RKO (cell line): ENCODE measurements at places on chromosomes 2 and 18.

DNA sequence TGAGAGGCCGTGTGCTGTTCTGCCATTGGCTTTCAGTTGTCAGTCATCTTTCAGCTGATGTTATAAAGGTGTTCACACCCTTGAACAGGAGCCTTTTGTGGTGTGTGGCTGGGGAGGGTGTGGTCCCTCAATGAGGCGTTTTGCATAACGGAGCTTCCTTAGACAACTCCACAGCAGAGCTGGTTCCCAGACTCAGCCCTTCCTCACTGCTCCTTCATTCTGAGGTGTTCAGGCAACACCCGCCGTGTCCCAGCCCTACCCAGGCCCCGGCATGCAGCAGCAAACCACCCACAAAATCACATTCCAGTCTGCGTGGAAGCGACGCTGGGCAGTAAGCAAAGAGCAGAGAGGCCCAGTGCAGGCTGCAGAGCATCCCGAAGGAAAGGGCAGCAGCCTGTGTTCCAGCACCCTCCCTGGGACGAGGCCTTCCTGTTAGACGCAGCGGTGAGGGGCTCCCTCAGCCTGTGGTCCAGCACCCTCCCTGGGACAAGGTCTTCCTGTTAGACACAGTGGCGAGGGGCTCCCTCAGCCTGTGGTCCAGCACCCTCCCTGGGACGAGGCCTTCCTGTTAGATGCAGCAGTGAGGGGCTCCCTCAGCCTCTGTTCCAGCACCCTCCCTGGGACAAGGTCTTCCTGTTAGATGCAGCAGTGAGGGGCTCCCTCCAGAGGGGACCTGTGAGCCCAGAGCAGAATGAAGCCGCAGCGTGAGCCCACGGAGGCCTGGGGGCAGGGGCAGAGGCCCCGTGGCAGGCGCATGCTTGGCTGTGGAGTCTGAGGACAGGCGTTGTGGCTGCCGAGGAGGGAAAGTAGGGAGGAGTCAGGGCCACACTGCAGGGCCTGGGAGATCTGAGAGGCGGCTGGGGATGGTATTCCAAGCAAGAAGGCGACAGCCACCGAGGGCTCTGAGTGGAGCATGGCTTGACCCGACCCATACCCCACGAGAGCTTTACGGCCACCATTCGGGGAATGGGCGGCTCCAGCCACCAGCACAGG lies 201.8 kb upstream of the HDAC4 start:
- no peak for DNase-seq

DNA sequence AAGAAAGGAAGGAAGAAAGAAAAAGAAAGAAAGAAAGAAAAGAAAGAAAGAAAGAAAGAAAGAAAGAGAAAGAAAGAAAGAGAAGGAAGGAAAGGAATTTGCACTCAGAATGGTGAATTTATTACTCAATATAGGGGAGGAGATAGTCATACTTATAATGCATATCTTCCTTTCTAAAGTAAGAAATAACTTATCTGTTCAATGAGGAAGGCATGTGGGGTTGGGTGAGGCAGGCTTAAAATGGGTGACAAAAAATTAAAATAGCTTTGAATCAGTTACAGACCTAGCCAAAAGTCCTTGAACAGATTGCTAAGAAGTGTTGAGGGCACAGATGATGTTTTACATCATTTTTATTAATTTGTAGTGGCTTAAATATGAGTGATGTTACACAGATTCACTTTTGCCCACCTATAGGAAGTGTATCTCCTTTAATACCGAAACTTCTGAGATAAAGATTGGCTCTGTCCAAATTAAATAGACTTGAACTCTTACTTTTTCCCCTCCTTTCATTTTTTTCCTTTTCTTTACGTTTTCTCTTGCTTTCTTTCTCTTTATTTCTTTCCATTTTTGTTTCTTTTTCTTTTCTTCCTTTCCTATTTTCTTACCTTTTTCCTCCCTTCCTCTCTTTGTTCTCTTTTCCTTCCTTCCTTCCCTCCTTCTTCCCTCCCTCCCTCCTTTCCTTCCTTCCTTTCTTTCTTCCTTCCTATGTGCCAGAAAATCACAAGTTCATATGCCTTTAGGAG lies 14.8 kb upstream of the DSC2 start:
- DNase-seq = no peak

DNA sequence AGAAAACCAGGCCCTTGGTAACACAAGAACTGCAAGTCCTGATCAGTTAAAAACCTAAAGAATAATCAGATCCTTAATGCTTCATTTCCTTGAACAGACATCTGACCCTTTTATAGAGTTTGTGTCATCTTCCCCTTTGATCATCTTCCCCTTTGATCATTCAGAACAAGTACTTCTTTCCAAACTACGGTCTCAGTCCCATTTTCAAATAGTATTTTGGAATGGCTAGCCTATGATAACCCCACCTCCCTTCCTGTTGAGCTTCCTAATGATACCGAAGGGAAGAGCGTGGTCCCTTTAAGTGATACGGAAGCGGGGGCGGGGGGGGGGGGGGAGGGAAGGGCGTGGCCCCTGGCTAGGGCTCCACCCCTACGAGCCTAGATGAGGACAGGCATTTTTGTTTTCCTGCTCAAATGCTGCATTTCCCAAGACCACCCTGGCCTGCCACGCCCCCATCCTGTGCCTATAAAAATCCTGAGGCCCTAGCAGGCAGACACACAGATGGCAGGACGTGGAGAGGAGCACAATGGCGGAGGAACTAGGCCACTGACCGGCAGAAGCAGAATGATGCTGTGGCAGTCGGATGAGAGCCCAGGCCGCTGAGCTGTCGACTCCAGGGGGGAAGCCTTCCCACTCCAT lies 24.1 kb upstream of the CHRNA1 start:
- DNase-seq = no peak

GRCh38 chr2:230797515-230798495 lies 66.9 kb upstream of the ITM2C start:
- no peak for DNase-seq

DNA sequence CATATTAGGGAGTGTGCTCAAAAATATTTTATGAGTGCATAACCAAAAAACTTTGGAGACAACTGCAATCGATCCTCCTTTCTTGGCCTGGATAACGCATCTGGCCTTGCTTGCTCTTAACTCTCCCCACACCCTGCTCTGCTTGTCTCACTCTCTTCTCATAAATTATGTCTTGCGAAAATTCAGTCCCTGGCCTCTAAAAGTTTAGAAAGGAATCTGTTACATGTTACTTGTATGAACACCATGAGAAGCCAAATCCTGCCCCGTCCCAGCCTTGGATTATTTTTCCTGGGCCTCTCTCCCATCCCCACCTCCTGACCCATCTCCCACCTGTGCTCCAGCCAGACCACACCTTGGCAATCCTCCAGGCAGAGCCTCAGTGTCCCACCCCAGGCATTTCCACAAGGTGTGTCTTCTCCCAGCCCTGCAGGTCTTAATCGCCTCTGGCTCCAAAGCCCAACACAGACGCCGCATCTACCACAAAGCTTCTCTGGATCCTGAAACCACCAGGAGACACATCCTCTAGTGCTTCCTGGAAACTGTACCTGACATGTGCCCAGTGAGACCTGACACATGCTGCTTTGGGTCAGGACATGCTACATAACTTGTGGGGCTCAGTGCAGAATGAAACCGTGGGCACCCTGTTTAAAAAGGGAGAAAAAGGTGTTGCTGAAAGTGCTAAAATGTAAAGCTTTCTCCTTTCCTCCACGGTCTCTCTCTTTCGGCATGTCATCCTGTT lies 99.6 kb upstream of the ST3GAL5 start:
- no peak for DNase-seq

GRCh38 chr18:59783138-59783537 lies 85.9 kb upstream of the CCBE1 start:
- peak; percentile 71 for DNase-seq

DNA sequence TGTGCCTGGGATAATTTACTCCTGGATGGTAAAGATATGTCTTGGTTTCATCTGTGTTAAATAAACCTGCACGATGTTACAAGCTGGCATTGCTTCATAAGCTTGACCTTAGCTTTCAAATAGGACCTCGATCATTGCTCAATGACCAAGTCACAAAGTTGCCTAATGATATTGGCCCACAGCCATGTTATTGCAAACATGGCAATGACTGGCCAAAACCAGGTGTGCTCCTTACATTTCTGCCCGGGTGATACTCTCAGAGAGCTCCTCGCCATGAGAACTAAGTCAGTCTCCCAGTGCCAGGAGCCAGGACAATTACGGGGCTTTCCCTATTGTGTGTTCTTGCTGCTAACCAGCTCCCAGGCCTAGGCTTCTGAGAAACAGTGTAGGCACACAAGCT lies 72.5 kb upstream of the CYP1B1 start:
- DNase-seq = peak; percentile 7

DNA sequence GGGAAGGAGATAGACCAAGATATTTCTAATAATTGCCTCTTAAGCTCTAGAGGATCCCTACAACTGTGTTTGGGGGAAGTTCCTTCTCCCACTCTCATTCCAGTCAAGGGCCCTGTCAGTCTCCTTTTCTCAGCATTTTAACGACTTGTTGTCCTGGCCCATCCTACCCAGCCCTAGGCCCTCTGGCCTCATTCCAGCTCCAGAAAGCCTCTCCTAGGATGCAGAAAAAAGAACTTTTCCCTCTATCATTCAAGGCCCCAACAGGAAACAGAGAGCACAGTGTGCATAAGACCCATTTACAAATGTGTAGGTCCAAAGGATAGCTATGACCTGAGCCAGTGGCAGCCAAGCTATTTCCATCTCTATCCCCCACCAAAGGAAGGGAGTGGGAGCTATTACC lies 14.0 kb downstream of the PKDCC start:
- DNase-seq = no peak

GRCh38 chr2:163121483-163121882 lies 282.9 kb upstream of the KCNH7 start:
- DNase-seq = no peak

DNA sequence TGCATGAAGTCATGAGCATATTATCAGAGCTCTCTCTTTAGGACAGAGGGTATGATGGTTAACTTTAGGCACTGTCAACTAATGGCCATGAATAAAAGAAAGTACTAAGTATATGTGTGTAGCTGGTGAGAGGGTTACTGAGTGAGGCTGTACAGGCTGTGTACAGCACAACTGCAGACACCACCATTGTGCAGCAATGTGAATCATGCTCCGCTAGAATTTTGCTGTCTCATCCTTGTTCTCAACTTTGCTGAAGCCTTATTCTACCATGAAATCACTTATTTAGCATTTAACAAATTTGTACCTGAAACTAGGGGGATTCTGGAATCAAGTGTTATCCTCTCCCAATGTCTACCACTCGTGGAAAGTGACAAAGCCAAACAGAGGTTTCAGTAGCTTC lies 414.9 kb downstream of the PLCL1 start:
- no peak for DNase-seq
